ENCODE measurements at places on chromosomes 1 and 21.

- DNase-seq, result no peak
These were observed 36.8 kb upstream of the PPP1R15B start for GRCh38 chr1:204448344-204448964.

- DNase-seq, result no peak
These were observed 70.4 kb downstream of the UBE4B start for GRCh38 chr1:10103193-10103592.

- no peak for DNase-seq
These were observed 10.2 kb downstream of the CPT2 start for GRCh38 chr1:53206735-53207379.

DNA sequence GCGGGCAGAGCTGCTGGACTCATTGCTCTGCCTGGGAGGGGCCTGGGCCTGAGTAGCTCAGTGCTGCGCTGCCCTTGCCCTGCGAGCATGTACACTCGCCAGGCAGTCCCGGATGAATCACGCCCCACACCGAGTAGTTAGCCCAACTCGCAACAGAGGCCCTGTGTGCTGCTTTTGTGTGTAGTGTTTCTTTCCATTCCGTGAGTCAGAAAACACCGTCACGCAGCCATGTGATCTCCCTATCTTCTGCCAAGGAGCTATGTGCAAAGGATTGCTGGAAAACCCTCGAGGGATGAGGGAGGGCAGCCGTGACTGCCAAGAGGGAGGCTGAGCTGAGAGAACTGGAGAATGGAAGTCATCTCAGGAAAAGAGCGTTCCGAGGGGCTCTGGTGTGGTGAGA is 37.3 kb downstream of the NENF start:
- peak; percentile 92 for DNase-seq

DNA sequence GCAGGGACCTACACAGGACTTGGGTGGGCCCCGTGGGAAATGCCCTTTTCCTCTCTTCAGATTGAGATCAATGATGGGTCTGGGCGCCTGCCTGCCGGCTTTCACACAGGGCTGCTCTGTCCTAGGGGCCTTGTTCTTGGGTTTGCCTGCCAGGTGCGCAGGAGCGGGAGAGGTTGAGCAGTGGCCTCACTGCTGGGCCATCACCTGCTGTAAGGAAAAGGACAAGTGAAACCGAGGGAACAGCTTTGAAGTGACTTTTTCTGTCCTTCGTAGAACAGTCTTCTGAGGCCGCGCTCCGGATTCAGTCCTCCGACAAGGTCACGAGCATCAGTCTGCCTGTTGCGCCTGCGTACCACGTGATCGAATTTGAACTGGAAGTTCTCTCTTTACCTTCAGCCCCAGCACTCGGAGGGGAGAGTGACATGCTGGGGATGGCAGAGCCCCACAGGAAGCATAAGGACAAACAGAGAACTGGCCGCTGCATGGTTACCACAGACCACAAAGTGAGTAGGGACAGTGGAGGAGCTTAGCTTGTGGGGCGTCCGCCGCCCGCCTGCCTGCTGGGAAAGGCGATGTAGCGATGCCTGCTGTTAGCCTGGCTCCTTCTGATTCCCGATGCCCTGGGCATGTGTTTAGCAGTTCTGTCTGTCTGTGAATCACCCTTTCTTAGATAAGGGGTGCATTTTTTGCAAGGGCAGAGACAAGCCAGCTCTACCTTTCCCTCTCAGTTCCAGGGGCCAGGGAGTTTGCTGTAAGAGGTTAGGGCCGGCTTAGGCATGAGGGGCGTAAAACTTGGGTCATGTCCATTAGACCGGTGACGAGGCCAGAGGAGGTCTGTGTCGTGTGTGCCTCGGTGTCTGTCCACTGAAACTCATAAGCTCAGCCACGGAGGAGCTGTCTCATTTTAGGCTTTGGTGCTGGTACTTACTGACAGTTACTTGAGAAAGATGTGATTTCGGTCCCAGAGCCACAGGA is 19.5 kb upstream of the PWP2 start:
- no peak for DNase-seq

DNA sequence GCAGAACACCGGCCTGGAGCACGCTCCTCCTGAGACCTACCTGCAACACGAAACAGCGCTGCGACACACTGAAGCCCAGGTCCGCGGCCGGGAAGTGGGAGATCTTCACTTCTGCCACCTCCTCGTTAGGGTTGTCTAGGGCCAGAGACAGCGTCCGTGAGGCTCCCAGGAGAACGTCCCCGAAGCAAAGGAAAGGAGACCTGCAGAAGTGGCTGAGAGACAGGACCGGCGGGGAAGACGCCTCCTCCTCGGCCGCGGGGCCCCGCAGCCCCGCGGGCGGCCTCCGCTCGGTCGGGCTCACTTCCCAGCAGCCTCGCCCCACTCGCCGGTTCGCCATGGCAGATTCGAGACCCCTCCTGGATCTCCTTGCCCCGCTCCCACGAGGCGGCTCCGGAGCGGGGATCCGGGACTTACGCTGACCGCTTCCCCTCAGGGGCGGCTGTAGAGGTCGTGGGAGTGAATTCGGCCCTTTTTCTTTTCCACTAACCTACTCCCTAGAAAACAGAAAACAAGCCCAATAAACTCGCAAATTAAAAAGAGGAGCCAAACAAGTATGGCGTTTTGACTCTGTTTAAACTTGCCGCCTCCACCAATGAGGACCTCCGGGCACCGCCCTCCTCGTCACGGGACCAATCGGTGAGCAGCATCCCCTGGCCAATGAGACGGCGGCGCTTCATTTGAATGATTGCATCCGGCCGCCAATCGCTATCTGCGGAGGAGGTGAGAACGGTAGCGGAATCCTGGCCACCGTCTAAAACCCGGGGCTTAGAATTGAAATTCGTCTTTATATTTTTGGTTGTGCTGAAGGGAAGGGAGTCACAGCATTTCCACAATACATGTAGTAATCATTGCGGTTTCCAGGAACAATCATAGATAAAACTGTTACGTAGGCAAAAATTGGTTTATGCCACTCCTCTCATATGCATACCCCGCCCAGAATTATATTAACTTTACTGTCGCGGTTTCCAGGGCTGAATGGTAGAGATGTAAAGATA is at the start of gene ASPM:
Gene ASPM (minus strand): TSS at position 569 of the 995 bp plus-strand sequence. CDS start 232 bp downstream, at position 337.
- peak; percentile 92 for DNase-seq

DNA sequence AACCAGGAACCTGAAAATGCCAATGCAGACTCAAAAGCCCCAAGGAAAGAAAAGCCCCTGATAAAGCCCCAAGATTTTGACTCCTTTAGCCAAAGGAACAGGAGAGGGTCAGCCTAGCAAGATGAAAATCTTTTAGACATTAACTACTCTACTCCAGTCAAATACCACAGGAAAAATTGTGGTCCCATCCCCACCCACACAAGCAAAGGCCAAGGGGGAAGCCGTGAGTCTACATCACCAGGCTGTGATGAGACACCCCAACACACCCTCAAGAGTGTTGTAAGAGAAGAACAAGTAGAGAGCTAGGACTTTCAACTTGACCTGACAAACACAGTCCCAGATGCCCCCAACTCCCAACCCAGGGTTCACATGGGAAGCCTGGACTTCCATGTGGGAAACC is 192.8 kb upstream of the NR5A2 start:
- DNase-seq, result no peak

GRCh38 chr1:235101558-235102258 is 26.9 kb downstream of the TOMM20 start:
- no peak for DNase-seq

- no peak for DNase-seq
These were observed 141.0 kb downstream of the MAGI3 start for GRCh38 chr1:113531321-113531720.

DNA sequence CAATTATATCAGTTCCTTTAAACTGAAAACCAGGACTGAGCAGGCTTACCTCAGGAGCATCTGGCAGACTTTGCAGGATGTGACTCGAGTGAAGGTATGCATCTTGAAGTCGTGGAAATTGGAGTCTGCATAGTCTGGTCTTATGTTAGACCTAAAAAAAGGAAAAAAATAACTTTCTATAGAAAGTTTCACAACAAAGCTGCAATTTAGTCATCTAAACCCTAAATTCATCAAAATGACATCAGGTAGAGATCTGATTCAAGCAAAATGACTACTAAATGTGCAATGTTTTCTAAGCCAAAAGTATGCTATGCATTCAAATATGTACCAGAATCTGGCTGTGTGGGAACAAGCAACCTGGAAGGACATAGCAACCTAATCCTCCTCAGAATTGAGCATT is 260.1 kb downstream of the VAV3 start:
- DNase-seq, result no peak

GRCh38 chr1:193988885-193989284 is 802.5 kb upstream of the B3GALT2 start:
- DNase-seq, result no peak

GRCh38 chr1:17192394-17193221 is 12.3 kb upstream of the PADI1 start:
- DNase-seq, result no peak

DNA sequence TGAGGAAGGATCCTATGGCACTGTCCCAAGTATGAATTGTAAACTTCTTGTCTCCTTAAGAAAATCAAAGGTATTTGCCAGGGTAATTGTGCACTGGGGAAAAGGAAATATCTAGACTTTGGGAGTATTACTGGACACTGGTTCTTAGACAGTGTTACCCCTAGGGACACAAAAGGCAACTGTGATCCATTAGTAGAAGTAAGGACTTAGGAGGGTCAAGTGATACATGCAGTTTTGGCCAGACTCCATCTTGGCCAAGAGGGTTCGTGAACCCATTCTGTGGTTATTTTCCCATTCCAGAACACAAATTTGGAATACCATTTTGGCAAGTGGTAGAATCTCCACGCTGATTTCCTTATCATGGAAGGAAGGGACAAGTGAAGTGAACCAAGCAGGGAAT is 98.1 kb downstream of the TM2D1 start:
- no peak for DNase-seq

Data from breast epithelium (tissue), 4 donors.